AG04449 (cell line): ENCODE measurements at places on chromosomes 6 and 20.
A peak's percentile ranks its signal among the peaks of the same experiment; 100 is the strongest.

DNA sequence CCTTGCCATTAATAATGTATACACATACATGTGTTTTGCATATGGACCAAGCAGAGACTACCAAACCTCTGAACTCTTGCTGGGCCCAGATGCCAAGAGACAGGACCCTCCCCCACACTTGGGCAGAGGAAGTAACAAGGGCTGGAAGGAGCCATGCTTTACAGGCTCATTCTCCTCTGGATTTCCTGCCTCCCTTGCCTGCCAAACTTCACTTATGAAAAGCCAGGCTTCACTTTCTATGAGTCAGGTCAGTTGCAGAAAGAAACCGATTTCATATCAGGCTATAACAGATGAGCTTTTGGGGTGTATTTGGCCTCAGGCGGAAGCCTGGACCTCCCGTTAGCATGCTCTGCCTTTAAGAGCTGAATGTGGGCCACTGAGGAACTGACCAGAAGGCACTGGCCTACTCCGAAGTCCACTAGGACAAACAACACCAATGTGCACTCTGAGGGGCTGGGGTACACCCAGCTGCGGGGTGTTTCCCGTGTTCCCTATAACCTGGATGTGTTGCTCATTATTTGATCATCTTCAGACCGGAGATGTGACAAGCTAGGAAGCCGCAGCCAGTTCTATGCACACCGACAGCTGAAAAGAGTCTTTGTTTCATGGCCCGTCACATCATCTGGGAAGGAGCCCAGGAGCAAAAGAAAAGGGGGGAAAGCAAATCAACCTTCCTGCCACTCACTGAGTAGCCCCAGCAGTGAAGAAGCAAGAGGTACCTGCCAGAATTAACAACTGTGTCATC, 28.5 kb downstream of the HAO1 start:
- DNase-seq = no peak

- DNase-seq = peak; percentile 59
These were observed 712.0 kb upstream of the NRSN1 start for GRCh38 chr6:23414051-23414445.

- DNase-seq = no peak
These were observed 8.5 kb upstream of the GDF5 start for GRCh38 chr20:35446356-35447078.

DNA sequence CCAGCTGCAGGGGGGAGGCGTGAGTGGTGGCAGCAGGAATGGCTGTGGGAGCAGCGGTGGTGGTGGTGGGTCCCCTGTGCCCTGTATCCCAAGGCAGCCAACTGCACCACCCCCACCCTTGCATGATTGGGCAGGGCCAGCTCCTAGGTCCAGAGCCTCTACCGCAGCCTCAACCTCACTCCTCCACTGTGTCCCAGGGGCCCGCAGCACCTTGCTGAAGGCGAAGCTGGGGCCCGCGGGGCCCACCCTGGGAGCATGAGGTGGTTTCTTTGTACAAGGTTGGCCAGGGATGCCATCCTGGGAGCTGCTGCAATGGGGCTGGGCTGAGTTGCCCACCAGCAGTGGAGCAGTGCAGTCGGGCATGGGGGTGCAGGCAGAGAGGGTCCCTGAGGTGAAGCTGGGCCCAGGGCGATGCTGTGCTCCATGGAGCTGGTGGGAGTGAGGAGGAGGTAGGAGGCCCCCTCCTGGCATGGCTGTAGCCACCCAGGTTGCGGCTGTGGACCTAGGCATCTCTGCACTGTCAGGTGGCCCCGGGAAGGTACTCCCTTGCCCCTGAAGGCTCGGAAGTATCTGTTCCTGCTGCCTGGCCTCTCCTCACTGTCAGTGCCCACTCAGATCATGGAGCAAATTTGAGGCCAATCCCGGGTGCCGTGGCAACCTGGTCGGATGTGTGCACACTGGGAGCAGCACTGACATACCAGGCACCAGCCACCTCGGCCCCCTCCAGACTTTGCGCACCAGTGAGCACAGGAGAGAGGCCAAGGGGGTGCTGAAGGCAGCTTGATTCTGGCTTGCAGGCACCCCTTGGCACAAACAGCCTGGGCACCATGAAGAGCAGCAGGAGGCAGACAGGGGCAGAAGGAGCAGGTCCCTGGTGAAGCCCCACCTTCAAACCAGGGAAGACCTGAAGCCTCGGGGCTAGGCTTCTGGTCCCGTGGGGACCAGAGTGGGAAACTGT, 60.2 kb upstream of the L3MBTL3 start:
- no peak for DNase-seq

DNA sequence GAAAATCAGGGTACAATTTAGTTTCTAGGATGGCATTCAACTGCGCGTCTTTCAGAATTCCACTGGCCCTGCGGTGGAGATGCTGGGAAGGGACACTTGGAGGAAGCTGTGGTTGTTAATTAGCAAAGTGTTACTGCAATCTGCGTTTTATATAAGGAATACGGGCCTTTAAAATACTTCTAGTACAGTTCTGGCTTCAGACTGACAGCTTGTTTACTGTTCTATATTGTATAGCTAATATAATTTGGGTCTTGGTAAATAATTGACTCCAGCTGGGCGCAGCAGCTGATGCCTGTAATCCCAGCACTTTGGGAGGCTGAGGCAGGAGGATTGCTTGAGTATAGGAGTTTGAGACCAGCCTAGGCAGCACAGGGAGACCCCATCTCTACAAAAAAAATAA, 63.7 kb downstream of the MYB start:
- DNase-seq = no peak

DNA sequence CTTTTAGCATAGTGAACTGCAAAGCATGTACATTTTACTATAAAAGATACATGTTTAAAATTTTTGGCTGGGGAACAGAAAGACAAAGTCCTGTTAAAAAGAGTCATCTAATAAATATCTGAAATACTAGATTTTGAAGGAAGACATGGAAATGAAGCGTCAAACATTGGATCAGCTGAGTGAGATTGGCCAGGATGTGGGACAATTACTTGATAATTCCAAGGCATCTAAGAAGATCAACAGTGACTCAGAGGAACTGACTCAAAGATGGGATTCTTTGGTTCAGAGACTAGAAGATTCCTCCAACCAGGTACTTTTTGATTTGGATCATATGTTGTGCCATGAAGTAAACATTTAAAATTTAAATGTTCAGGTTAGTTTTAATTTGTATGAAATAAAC, 162.3 kb downstream of the UTRN start:
- no peak for DNase-seq

DNA sequence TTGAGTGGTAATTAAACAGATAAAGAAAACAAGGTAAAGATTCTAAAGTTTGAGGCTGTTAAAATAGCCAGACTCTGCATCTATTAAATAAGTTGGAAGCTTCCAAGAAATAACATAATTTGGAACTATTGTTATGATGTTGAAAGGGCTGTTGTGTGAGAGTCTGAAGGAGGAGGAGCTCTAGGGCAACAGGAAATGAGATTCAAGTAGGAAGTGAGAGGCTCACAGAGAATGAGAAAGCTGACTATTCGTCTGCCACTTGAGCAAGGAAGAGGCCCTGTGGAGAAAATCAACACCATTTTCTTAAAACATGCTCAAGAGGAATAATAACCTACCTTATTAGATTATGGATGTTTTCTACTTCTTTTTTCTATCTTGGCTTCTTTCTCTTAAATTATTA, 185.2 kb downstream of the SLC24A3 start:
- DNase-seq = no peak

GRCh38 chr20:19654921-19655320, 103.1 kb upstream of the RIN2 start:
- DNase-seq = no peak

GRCh38 chr6:2552526-2553154, 198.1 kb downstream of the MYLK4 start:
- DNase-seq = no peak

GRCh38 chr6:127403636-127404035, 55.6 kb downstream of the KIAA0408 start:
- DNase-seq = no peak

- no peak for DNase-seq
These were observed 22.6 kb downstream of the IYD start for GRCh38 chr6:150391414-150391813.

DNA sequence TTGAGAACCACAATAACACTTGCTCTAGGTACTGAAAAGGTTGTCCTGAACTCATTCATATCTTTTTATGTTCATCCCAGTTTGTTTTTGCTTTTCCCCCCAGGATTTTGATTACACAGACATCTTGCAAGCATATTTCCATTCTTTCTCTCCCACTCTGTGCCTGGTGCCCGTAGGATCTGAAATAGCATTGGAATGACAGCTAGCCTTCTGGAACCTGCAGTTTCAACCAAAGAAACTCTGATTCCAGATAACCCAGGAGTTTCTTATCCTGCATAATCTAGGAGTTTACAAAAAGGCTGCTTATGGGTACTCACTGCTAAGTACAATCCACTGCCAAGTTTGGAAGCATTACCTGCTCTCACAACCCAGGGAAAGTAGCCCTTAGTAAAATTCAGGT, 28.8 kb upstream of the PLCG1 start:
- no peak for DNase-seq

DNA sequence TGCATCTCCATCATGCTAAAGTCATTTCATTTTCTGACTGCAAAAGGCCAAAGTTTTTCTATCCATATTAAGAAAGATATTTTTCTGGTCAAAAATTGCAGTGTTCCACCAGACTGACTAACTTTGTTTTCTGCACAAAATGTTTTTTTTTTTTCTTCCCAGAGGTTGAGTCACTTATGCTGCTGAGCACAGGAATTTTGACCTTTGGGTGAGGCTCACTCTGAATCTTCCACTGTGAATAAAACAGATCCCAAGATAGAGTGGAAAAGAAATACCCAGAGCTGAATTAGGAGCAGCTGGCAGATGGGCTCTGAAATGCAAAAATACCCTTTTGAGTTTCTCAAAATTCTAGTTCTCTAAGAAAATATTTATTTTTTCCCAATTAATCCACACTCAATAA, 996.8 kb downstream of the KIF16B start:
- no peak for DNase-seq
